Activated naive CD8-positive, alpha-beta T cell treated with anti-CD3 and anti-CD28 coated beads for 36 hours (primary cell): ENCODE measurements at places on chromosomes 13 and 19. TPM values are rescaled to one million over a fixed set of nuclear protein-coding genes. Genes with fewer than 3 reads are reported as not detected.

DNA sequence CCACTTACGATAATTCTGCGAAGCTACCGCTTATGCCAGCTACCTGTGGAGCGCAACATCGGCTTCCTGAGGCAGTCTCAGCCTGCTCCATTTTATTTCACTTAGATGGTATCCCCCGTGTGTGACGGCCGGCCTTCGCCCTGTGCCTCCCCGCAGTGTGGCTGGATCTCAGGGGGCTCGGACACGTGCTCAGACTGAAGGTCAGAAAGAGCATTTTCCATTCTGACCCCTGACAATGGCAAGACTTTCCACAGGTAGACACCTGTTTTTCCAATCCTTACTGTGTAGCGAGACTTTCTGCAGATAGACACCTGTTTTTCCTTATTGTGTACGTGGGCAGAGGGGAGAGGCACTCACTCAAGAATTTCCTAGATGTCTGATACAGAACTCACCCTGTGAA lies 52.7 kb downstream of the ATP11A start:
- no peak for DNase-seq

DNA sequence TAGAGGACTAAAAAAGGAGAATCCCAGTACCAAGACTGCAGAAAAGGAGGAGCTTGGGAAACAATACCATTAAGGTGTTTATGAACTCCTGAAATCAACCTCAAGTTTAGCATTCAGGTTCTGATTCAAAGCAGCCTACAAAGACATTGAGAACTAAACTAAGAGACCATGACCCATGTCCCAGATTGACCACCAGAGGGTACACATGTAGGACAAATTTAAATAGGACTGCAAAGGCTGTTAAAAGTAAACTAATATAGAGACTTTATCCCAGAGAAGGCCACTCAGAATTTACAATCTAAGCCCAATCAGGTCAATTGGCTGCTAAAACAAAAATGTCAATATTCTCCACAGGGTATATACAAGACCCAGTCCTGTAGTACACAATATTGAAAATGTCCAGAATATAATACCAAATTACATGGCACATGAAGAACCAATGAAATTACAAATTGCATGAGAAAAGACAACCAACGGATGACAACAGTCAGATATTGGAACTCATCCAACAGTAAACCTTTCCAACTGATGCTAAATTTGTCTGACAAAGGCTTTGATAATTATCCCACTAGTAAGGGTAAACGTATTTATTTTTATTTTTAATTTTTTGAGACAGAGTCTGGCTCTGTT lies 682.4 kb downstream of the UQCRFS1 start:
- DNase-seq = no peak

- DNase-seq = no peak
These were observed 101.4 kb upstream of the GPR12 start for GRCh38 chr13:26861941-26862340.

- DNase-seq = peak; percentile 74
These were observed 15.9 kb downstream of the TICAM1 start for GRCh38 chr19:4815426-4816201.

DNA sequence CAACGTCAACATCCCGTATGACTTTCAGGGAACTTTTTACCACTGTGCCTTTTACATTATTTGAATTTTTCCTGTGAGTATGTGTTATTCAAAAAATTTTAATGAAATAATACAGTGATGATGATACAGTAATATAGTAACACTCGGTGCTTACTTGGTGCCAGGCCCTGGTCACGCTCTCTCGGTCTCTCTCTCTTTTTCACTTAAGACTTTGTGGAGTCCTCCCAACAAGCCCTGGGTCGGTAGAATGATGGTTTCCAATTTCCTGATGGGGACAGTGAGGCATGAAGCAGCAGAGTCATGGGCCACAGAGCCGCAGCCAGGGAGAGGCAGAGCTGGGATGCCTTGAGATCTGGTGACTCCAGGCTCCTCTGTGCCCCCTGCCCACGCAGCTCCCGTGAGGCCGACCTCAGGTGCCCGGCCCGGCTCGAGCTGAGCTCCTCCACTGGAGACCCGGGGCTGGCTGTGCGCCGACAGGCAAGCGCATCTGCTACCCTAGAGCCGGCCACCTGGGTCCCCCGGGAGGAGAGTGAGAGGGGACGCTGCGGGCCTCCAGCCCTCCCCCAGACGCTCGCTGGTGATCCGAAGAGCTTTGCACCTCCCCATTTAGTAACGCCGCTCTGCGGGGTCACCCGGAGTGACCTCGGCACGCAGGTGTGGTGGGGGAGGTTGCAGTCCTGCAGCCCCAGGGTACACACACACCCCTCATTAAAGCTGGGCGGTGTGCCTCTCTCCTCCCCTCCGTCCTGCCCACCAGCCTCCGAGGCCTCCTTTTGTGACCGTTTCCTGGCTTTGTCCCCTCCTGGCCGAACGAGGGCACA lies 4.4 kb upstream of the SBK3 start:
- DNase-seq = no peak

DNA sequence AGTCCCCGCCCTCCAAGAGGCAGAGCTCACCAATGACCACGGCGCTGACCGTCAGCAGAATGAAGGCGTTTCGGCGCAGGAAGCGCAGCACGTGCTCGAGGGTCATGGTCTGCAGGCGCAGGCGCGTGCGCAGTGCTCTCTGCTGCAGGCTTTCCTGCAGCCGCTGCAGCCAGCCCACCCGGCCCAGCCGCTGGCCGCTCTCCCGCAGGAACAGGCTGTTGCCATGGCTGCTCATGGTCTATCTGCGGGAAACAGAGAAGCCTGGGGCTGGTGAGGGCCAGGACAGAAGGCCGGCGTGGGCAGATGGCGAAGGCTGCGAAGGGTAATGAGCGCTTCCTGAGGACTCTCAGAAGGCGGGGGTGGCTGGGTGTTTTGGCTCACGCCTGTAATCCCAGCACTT lies 7.0 kb downstream of the SLC1A6 start:
- DNase-seq = no peak

FGF22 gene
- not detected for total RNA-seq

VPS36 gene
- 26.1 TPM for total RNA-seq

TRAPPC2B gene
- 8.2 TPM for total RNA-seq

KCNJ14 gene
- 1.4 TPM for total RNA-seq

NR1H2 gene
- total RNA-seq = 49.6 TPM

NCAN gene
- total RNA-seq = not detected

GRCh38 chr19:3849092-3849491 lies 19.7 kb downstream of the ZFR2 start:
- DNase-seq = peak; percentile 47

SCEL gene
- total RNA-seq = not detected

DNA sequence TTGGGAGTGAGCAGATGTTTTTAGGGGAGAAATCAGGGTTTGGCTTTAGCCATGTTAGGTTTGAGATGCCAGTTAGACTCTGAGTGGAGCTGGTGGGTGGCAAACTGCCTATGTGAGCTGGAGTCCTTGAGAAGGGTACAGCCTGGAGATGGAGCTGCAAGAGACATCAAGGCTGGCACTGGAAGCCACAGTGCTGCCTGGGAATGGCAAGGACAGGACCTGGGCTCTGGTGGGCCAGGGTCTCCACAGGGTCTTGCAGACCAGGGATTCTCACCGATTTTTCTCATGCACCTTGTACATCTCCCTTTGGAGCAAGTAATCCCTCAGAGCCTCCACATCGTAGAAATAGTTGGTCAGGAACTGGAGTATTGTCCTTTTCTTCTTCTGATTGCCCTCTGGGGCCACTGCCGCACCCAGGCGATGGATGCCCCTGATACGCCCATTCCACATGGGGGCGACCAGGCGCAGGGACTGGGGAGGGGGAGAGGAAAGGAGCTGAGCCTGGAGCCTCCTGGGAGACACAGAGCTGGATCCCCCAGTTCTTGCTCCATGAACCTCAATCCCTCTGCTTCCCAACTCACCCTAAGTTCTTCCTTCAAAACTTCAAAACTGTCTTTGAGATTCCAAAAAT lies 1.7 kb downstream of the DMAC2 start:
- DNase-seq = no peak

DNA sequence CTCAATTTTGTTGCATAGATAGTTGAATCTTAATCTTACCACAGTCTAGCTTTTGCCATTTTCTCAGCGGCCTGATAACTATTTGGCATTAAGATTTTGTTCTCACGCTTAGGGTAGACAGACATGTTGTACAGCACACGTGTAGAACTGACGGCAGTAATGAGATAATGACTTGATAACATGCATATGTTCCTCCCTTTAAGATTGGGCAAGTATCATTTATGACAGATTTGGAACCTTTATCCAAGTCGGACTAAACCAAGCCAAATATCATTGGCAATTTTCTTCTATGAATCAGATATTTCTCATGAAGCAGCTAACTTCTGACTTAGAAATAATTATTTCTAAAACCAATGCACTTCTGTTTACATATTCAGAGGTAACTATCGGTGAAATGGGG lies 205.5 kb downstream of the NDFIP2 start:
- DNase-seq = no peak

MATK gene
- 32.1 TPM for total RNA-seq

OVOL3 gene
- not detected for total RNA-seq

DNA sequence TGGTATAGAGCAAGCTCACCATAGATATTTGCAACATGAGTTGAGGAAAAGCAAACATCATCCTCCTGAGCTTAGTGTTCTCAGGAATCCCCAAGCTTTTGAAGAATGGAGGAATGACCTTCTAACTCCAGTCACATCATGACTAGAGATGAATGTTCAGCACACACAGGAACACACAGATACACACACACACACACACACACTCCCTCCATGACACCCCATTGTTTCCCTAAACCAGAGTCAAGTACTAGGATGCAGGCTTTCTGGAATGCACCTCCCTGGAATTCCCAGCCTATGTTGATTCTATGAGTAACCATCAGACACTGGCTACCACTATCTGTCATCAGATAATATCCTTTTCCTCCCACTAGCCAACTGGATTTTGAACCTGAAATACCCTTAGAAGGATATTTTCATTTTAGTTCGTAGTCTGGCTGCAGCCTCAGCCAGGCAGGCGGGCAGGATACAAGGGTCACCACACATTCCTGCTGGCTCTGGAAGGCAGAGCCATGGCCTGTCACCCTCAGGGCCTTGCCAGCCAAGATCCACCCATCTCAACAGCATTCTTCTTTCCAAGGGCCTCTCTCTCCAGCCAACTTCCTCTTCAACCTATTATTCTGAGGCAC lies 162.4 kb downstream of the FOXO1 start:
- no peak for DNase-seq

KLK15 gene
- total RNA-seq = not detected

GRCh38 chr19:43923875-43924274 lies 11.2 kb downstream of the ZNF45 start:
- DNase-seq = no peak

PRDX2 gene
- 238 TPM for total RNA-seq

DNA sequence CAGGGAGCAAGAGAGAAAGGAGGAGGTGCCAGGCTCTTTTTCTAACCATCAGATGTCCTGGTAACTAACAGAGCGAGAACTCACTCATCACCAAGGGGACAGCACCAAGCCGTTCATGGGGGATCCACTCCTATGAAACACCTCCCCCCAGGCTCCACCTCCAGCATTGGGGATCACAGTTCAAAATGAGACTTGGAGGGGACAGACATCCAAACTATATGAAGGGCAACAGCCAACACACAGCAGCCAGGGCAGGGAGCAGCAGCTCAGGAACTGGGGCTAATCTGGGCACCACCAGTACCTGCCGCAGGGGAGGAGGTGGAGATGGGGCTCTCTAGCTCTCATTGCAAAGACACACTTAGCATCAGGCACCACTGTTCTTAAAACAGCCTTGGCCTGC lies 34.3 kb upstream of the VSTM2B start:
- DNase-seq = no peak

DNA sequence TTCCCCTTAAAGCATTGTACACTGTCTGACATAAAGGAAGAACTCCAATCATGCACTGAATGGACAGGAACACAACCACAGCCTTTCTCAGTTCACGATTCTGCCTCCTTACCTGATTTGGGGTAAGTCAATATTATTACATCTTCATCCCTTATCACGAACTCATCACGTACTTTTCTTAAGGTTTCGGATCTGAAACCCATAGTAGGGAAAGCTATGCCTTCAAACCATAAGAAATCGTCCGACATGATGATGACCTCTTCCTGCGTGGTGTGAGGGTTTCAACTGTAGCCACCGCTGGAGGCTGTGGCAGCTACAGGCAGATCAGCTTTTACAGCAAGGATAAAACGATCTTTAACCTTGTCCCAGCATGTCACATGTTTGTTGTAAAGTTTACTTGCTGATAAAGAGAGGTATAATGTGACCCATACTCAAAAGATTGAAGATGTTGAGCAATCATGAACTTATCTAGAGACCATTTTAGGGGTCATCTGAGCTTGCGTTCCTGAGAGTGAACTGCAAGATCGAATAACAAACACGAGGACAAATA lies at the start of gene SULT2A1:
TSS of gene SULT2A1 (minus strand) at position 306 of the 550 bp plus-strand sequence. CDS start at position 248, 58 bp downstream.
- no peak for DNase-seq

GJA3 gene
- total RNA-seq = 1.0 TPM

- no peak for DNase-seq
These were observed 30.7 kb upstream of the CSNK1A1L start for GRCh38 chr13:37136187-37136586.

MRPL4 gene
- total RNA-seq = 179 TPM

GRCh38 chr13:86174622-86175021 lies 375.4 kb upstream of the SLITRK6 start:
- DNase-seq = no peak

TTYH1 gene
- total RNA-seq = 1.8 TPM

DNA sequence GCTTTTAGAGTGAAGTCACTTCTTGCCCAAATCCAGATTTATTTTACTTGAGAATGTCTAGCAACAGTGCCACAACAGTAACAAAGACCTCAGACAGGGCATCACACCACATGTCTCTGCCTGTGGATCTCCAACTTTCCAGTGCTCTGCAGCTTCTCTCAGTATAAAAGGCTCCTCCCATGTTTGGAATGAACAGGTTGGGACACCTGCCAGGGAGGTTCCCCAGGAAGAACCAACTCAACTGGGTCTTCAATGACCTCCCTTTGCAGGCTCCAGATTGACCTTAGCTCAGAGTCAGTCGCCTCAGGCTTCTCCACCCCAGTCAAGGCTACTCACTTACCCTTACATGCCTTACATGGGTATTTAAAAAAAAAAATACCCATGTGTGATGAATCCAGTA lies 3.4 kb downstream of the ZNF823 start:
- no peak for DNase-seq

- DNase-seq = peak; percentile 39
These were observed 45.2 kb downstream of the CDADC1 start for GRCh38 chr13:49292742-49293486.

KCNRG gene
- 0.26 TPM for total RNA-seq

GRCh38 chr13:71255633-71256032 lies 611.4 kb downstream of the DACH1 start:
- DNase-seq = no peak

PCDH20 gene
- not detected for total RNA-seq

C5AR1 gene
- total RNA-seq = 1.8 TPM

ZNF431 gene
- total RNA-seq = 16.0 TPM

GDF15 gene
- not detected for total RNA-seq
